PC-3 (cell line): ENCODE measurements at places on chromosomes 1 and 21. TPM values are rescaled to one million over a fixed set of nuclear protein-coding genes. Genes with fewer than 3 reads are reported as not detected.

GRCh38 chr1:161098210-161099068 is at the start of gene KLHDC9:
KLHDC9 (plus strand) TSS chr1:161098361; CDS start chr1:161098536, 175 bp downstream.
- DNase-seq, result peak; percentile 96

DNA sequence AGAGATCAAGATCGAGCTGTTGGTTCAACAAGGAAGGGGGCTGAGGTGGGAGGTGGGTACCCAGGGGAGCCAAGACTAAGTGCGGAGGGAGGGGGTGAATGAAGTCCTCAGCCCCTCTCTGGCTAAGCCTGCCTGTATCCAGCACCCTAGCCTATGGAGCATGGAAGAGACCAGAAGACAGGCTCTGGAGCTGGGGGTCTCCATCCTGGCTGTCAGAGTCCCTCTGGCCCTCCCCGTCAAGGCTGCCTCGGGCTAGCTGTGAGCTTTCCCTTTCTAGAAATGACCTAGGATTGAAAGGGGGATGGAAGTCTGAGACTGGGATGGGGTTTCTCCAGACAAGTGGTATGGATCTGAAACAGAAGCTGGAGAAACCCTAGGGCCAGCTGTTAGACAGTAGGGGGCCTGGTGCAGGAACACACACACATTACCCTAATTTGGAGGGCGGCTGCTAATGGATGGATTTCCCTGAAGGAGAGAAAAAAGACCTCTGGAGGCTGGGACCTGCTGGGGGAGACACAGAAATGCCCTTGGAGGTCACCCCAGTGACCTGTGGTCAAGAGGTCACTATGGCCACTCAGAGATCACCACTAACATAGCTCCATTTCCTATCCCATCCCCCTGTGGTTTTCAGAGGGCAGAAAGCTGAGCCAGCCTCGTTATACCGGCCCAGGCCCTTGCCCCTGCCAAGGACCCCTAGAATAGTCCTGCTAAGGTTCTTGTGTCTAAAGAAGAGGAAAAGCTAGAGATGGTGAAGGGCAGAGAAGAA is 107.8 kb downstream of the TMEM53 start:
- DNase-seq, result no peak

- DNase-seq, result peak; percentile 25
These were observed 286.3 kb upstream of the C1orf105 start for GRCh38 chr1:172134087-172134731.

- DNase-seq, result no peak
These were observed 50.8 kb downstream of the RHBG start for GRCh38 chr1:156419854-156420204.

DNA sequence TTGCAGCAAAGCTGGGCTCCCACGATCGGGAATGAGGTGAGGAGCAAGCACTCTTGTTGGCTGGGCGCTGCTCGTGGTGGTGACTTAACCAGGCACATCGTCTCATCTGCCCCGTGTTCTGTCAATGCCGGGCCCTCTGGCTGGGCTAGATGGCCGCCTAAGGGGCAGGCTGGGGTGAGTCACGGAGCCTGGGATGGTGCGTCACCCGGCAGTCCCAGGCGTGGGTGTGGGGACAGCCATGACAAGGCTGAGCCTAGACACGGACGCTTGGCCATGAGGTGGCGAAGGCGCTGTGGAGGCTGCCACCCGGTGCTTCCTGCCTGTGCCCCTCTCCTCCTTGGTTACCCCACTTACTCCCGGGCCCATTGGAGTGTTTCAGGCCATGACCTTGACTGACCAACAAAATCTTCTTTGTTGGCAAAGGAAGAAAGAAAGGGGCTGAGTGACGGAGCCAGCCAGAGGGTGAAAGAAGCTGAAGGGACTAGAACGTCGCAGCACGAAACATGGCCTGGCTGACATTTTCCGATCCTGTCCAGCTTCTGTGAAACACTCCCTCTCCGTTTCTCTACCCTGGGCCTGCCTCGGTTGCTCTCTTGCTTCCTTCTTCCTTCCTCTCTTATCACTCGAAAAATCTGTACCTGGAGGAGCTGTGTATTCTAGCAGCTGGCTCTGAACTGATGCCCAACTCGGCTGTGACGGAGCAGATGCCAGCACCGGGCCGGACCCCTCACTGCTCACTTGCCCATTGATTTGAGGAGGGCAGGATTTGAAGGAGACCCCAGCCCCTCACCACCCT is 596 bp downstream of the CD247 start:
- DNase-seq, result peak; percentile 34

GRCh38 chr1:20142001-20142710 is 3.0 kb downstream of the PLA2G2F start:
- DNase-seq, result no peak

DNA sequence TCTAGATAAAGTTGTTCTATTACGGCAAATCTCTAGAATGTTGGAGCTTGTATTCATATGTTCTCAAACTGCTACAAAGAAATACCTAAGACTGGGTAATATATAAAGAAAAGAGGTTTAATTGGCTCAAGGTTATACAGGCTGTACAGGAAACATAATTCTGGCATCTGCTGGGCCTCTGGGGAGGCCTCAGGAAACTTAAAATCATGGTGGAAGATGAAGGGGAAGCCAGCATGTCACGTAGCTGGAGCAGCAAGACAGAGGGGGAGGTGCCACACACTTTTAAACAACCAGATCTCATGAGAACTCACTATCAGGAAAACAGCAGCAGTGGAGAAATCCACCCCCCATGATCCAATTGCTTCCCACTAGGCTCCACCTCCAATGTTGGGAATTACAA is 390.4 kb upstream of the ADGRL4 start:
- DNase-seq, result no peak

DNA sequence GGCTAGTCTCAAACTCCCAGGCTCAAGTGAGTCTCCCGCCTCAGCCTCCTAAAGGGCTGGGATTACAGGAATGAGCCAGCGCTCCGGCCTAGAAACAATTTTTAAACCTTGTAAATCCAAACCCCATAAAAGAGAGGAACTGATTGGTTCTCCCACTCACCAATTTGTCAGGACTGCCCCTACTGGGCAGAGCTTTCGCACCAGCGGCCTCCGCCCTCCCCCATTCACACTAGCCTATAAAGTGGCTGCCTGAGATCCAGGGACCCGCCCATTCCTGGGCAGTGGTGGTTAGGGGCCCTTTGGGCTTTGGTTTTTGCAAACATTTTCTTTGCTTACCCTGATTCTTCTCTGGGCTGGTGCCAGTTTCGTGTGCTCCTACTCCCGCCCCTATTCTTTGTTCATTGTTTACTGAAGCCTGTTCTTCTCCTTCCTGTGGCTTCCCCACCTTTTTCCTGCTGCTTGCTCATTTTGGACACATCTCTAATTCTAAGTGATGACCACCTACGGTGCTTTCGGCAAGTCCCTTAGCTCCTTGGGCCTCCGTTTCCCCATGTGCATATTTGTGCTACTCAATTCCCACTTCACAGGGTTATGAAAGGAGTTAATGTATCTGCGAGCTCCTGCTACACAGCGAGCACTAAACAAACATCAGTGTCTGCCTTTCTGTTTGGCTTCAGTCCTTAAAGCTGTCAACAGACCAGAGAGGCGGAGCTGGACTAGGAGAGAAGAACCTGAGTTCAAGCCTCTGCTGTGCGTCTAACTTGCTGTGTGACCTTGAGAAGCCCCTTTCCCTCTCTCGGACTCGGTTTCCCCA is 39.8 kb upstream of the CLIC4 start:
- peak; percentile 98 for DNase-seq

GRCh38 chr1:20068722-20069121 is 1.3 kb upstream of the PLA2G5 start:
- DNase-seq, result no peak

- peak; percentile 15 for DNase-seq
These were observed 205.7 kb downstream of the USP25 start for GRCh38 chr21:15935530-15935929.

DNA sequence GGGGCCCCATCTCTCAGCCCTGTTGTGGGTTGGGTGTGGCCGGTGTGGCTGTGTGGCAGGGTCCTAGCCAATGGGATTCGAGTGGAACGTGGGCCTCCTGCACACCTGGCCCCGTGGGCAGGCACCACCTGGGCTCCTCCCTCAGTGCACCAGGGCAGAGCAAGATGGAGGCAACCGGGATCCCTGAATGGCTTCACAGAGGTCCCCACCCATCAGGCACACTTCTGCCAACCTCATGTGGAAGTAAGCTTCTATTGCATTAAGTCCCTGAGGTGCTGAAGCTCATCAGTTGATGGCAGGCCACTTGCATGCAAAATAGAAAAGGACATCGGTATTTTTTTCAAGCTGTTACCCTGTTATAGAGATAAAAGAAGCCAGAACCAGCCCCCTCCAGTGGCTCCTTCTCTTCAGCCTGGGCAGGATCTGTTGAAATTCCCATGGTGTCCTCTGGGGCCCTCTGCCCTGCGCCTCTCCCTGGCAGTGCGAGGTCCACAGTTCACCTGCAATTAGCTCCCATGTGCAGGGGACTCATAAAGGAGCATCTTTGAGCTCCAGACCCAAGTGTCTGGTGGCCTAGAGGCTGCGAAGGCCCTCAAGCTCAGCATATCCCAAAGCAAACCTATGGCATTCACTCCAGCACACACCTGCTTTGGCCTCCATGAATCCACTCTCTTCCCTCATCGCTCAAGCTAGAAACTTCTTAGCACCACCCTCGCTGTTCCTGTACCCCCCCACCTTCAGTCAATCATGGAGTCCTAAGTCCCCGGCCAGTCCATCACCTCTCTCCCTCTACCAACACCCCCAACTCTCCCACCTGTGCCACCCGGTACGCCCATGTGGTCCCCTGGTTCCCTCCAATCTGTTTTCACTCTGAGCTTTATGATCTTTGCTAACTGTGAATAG is 2.1 kb upstream of the SLC45A1 start:
- DNase-seq, result peak; percentile 31

GRCh38 chr1:3736131-3736561 is 16.1 kb upstream of the CCDC27 start:
- DNase-seq, result no peak

DNA sequence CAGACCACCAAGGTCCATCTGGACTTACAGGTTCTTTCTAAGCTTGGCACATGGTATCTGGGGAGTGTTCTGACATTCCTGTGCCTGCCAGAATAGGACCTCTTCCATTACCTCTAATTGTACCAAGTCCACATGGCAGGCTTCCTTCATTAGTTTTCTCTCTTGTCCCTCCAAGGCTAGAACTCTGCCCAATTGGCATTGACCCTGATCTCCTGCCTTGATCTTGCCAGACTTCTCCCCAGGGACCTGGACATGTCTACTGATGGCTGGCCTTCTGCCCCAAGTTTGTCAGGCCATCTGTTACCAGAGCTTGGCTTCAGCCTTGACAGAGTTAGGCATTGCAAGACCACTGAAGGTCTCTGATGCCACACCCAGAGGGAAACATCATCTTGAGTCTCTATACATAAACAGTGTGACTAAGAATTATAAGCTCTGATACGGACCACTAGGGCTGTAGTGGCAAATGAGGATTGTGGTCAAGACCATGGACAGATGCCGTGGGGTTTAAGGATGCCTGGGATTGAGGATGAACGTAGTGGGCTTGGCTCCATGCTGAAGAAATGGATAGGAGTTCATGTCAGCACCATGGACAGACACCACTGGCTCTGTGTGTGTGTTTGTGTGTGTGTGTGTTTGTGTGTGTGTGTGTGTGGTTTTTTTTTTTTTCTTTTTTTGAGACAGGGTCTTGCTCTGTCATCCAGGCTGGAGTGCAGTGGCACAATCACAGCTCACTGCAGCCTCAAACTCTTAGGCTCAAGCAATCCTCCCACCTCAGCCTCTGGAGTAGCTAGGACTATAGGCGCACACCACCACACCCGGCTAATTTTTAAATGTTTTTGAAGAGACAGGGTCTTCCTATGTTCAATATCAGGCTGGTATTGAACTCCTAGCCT is 19.5 kb upstream of the PSMB2 start:
- peak; percentile 25 for DNase-seq

- DNase-seq, result peak; percentile 30
These were observed 12.9 kb upstream of the KCNE1 start for GRCh38 chr21:34524646-34525601.

- no peak for DNase-seq
These were observed 6.9 kb upstream of the CSDE1 start for GRCh38 chr1:114764689-114765088.

DNA sequence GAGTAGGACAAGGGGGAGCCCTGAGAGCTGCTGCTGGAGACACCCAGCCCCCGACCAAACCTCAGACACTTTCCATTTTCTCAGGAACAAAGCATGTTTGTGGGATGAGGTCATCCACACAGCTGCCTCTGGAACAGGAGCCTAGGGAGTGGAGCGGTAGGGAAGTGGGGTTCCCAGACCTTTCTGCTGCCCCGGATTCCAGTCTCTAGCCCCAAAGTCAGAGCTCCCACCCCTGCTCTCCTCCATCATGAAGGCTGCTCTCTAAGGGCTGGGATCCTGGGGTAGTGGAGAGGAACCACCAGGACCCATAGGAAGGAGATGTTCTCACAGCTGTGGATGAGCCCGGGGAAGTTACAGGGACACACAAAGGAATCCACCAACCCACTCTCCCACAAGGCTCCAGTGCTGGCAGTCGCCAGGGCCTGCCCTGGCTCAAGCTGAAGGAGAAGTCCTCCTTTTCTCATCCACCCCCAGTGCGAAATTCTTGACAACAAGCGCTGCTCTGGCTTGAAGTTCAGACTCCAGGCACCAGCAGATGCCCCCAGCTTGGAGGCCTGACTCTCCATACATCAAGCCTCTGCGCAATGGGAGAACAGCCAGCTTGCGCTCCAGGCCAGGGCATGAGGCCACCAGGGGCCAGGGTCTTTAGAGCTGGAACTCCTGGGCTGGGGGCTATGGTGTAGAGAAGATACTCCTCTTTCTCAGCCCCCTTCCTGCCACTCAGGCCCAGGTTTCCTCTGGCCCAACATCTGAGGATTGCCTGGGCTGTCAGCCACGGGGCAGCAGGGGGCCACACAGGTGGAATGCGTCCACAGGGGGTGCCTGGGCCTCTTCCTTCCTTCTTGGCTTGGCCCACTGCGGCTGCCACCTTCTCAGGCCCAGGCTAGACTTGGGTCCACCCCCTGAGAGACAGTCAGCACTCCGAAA is 4.5 kb downstream of the FHL3 start:
- DNase-seq, result peak; percentile 32

LRIG2 gene
- total RNA-seq, result 6.1 and 8.4 TPM in 2 replicates

IVL gene
- total RNA-seq, result 0.55 and 1.0 TPM in 2 replicates

SCAMP3 gene
- total RNA-seq, result 218 and 219 TPM in 2 replicates

RNASEL gene
- 1.3 and 2.1 TPM in 2 replicates for total RNA-seq
